ENCODE measurements at places on chromosomes 5 and 9.

DNA sequence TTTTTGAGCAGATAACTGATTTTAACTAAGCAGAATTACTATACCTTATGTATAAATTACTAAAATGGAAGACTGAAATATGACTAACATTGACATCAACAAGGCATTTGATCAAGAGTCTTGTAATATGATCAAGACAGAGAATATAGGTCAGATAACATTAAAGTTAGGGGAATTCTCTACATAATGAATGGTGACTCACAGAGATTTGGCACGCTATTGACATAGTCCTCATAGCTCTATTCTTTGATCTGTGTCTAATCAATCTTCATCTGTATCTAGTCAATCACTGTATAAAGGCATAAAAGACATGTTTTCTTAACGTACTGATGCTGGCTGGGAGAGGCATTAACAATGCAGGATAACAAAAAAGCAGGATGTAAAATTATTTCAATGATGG is 17.4 kb downstream of the ABITRAM start:
- no peak for DNase-seq

- DNase-seq, result no peak
Measured at GRCh38 chr9:84761137-84761808, 91.7 kb downstream of the NTRK2 start.

DNA sequence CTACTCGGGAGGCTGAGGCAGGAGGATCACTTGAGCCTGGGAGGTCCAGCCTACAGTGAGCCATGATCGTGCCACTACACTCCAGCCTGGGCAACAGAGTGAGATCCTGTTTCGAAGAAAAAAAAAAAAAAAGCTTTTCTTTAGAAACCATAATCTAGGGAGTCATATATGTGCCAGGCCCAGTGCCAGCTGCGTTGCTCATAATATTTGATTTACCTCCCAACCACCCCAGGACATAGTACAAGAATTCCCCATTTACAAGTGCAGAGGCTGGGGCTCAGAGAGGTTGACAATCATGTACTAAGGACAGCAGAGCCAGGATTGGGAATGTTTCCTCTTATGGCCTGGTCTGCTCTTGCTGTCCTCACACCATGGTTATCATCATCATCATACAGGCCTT is 25.1 kb upstream of the TRIM14 start:
- DNase-seq, result no peak

- peak; percentile 64 for DNase-seq
Measured at GRCh38 chr9:131349881-131350563, 43.9 kb upstream of the PRRC2B start.

DNA sequence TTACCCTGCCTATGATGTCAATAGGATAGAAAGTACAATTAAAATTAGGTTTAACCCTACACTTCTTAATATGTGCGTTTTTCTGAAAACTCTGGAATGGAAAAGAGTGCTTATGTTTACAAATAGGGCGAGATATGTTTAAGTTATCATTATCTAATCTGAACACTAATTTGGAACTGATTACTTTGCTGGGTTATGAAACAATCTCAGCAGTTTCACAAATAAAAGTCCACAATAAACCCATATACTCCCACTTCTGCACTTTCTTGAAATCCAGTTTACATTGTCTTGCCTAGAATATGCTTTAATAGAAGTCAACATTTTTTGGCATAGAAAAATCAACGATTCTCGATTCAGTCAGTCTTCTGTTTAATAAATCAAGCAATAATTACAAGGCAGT is 236.3 kb downstream of the NFIB start:
- DNase-seq, result no peak

DNA sequence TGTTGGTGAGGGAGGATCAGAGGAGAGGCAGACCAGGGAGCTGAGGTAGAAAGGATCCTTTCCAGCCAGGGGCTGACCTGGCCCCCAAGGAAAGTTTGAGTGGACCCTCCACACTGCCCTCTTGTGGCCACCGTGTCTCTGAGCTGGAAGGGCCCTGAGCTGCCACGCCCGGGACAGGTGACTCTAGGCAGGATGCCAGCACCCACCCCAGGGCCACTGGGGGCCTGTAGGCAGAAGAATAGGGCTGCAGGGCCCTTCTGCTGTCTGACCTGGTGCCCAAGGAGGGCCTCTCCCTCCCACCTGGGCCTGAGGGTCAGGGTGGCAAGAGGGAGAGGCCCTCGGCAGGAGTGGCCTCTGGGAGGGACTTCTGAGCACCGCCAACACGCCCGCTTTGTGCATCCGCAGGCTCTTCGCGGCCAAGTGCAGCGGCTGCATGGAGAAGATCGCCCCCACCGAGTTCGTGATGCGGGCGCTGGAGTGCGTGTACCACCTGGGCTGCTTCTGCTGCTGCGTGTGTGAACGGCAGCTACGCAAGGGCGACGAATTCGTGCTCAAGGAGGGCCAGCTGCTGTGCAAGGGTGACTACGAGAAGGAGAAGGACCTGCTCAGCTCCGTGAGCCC is 76.8 kb downstream of the LMX1B start:
- DNase-seq, result no peak

DNA sequence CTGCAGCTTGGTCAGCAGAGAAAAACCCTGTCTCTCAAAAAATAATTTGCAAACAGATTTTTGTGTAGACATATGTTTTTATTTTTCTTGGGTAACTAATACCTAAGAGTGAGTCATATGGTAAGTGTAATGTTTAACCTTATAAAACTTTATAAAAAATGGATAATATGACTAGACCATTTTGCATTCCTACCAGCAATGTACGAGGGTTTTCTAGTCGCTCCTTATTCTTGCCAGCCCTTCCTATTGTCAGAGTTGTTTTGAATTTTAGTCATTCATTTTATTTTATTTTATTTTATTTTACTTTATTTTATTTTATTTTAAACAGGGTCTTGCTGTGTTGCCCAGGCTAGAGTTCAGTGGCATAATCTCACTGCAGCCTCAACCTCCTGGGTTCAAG is 37.8 kb downstream of the RABGAP1 start:
- no peak for DNase-seq

GRCh38 chr5:165622864-165623536 is 2117.6 kb downstream of the MAT2B start:
- DNase-seq, result no peak

- no peak for DNase-seq
Measured at GRCh38 chr5:31235381-31235780, 41.9 kb downstream of the CDH6 start.

DNA sequence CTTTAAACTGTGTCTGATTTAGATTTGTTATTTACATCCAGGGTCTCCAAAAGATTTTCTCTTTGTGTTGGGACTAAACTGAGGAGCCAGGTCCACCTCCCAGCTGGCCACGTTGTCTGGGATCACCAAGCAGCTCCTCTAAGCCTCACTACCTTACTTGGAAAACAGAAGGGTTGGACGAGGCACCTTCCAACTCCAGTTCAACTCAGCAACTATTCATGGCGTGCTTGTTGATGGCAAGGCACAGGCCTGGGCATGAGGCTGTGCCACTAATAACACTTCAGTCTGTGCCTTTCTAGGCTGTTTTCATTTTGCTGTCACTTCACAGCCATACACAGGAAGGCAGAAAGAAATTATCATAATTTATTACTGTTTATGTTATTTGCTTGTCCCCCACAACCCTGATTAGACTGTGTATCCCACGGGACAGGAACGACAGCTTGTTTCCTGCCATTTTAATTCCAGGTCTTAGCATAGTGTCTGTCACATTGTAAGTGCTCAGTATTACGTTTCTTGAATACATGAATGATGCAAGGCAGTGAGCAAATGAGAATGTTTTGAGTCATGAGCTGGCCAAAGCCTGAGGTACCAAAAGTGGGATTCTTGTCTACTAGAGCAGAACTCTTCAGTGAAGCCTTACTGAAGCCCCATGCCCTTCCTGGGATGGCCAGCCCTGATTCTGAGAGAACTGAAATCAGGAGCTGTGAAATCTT is 125.8 kb downstream of the GALNT10 start:
- DNase-seq, result no peak

- DNase-seq, result no peak
Measured at GRCh38 chr5:57491369-57491965, 8.9 kb upstream of the ACTBL2 start.

DNA sequence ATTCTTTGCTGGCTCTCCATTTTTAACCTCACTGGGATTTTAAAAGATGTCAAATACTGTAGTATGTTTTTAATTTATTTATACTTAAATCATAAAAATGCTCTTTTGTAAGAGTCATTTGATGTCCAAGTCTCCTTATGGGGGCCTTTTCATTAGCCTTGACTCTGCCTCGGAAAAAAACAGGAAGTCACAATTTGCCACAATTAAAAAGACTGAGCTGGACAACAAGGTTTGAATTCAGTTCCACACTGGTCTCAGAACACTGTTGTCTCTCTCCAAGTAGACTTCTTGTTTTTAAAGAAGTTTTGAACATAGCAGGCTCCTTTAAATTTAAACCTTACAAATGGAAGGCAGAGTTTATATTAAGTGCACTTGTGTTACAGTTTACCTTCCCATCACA is 444.2 kb downstream of the ACTL7B start:
- DNase-seq, result no peak

GRCh38 chr9:2166203-2166602 is 151.1 kb downstream of the SMARCA2 start:
- no peak for DNase-seq

DNA sequence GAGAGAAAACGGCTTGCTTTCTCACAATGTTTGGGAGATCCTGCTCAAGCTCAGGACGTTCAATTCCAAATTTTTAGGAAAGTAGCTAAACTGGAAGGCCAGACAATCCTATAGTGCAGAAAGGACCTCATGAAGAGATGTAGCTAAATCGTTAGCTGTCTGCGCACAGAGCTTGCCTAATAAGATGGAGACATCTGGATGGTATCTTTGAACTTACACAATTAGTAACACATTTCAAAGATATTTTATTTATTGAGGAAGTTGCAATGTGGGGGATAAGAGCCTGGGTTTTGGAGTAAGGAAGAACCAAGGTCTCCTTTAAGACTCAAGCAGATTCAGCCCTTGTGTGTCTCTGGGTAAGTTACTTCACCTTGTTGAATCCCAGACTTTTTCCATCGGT is 28.6 kb upstream of the RAB14 start:
- DNase-seq, result no peak

- no peak for DNase-seq
Measured at GRCh38 chr5:171371326-171371725, 16.3 kb upstream of the NPM1 start.

DNA sequence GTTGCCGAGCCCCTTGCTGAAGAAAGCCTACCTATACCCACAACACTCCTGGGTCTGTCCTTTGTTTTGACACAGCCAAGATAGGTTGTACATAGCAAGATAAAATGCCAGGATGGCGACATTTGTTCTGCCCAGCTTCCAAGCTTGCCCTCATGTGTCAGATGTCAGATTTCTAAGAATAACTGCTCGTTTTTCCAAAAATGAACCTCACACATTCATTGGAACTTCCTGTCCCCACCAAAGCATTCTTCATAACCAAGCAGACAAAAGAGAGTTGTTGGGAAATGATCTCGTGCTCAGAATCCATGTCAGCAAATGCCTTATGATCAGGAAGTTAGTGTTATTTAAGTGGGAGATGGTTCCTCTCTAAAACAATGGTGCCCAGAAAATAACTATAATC is 210.1 kb downstream of the ZNF608 start:
- DNase-seq, result no peak

- DNase-seq, result no peak
Measured at GRCh38 chr5:78610163-78610583, 38.4 kb downstream of the LHFPL2 start.

GRCh38 chr5:116315531-116315930 is 230.7 kb downstream of the COMMD10 start:
- DNase-seq, result no peak

DNA sequence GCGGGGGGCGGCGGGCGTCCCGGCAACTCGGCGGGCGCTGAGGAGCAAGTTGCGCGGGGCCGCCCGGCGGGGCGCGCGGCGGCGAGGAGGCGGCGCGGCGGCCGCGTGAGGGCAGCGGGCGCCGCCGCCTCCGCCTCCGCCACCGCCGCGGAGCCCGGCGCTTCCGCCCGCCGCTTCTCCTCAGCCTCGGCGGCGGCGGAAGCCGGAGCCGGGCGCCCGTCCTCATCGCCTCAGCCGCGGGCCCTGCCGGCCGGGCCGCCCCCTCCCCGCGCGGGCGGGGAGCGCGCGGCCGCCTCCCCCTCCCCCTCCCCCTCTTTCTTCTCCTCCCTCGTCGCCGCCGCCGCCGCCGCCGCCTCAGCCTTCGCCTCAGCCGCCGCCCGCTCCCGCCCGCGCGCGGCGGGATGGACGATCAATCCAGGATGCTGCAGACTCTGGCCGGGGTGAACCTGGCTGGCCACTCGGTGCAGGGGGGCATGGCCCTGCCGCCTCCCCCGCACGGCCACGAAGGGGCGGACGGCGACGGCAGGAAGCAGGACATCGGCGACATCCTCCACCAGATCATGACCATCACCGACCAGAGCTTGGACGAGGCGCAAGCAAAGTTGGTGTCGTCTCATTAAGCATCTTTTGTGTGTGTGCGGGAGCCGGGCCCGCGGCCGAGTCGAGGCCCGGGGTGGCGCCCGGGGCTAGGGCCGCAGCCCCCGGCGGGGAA is at the start of gene PBX3:
Gene PBX3 (plus strand): TSS at position 321 of the 712 bp plus-strand sequence.
- peak; percentile 45 for DNase-seq

DNA sequence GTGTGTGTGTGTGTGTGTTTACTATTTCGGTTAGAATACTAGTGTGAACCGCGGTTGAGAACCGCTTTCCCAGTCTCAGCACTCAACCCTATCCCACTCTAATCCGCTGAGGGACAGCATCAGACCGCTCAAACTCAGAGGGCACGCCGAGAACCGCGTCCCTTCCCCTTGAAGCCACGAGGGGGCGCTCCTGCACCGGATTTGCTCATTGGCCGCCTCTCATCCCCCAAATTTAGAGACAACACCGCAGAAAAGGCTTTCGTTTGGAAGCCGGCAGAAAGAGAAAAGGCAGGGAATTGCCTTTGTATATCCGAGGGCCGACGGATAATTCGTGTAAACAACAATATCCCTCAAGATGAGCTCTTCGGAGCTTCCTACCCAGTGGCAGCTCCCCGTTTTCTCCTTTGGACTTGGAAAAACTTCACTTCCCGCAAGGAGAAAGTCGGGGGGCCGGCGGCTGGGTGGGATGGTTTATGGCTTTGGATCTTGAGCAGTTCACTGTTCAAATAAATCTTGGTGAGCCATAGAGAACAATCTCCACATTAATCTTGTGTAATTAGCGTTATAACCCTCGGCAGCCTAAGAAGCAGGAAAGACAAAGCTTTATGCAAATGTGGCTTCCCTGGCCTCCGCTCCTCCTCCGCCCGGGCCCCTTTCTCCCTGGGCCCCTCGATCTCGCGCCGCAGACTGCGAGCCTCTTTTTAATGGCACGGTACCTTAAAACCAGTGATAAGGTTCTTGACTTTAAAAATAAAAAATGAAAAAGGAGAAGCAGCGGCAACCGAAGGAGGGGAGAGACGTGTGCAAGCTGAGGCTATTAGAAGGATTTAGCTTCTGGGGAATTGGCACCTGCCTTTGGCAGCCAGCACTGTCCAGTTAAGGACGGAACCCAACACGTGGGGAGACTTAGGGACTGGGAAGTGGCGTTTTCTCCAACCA is 296.8 kb downstream of the PARP8 start:
- DNase-seq, result no peak

GRCh38 chr5:4781299-4781698 is 358.8 kb upstream of the ADAMTS16 start:
- no peak for DNase-seq
